SW480 (cell line): ENCODE measurements at places on chromosomes 4 and X.

DNA sequence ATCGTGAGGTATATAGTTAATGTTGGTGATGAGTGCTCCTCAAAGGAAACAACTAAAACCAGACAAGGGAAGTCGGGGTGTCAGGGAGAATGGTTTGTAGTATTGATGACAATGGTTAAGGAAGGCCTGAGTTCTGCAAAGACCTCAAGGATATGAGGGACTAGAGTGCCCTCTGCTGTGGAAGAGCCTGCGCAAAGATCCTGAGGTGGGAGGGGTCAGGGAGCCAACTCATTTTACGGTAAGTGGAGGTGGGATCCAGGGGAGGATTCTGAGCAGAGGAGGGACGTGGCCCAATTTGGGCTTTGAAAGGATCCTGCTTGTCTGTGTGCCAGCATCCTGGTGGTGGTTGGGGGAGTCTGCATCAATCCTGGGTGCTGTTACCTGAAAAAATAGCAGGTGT lies 11.3 kb downstream of the UBA1 start:
- no peak for DNase-seq

DNA sequence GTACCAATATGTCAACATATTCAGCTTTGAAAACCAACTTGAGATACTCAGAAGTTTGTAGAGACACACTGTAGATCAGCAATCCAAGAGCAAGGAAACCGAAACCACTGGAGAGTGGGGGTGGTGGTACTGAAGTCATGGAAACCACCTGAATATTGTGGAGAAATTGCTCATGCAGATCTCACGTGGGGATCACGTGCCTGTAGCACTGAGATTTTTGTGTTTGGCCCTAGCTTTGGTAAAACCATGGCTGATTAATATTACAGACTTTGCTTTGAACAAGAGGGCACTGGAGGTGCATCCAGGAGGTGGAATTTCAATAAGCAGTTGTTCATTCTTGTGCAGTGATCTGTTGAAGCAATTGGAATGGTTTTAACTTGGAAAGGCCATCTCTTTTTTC lies 47.2 kb downstream of the GBA3 start:
- DNase-seq: no peak

DNA sequence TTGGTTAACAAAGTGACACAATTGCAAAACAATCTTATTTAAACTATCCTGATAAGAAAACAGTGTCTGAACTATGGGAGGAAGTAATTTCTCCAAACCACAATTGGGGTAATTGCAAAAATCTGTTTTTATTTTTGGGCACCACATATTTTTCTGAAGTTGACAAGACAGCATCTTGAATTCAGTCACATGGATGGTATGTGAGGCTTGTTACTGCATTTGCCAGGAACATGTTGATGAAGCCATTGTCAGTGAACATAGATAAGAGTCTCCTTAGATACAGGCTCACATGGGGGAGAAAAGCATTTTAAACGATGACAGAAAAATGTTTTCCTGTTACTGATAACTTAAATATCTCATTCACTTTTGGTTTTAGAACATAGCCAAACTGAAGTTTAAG lies 5.5 kb upstream of the USP53 start:
- no peak for DNase-seq

DNA sequence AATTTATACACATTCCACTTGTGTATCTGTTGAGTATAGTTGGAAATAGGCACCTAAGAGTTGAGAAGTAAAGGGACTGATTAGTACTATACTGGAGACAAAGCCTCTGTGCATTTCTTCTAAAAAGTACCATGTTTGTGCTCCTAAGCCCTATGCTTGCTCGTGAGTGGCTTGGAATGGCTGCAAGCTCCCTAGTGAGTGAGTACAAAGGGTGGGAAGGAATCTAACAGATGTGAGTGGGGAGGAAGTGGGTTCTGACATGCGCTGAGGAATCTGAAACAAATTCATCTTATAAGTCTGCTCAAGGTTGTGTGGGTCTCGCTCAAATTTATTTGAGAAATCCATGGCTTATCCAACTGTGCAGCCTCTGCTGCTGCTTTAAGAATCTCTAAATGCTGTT lies 13.3 kb downstream of the SPCS3 start:
- DNase-seq: no peak

DNA sequence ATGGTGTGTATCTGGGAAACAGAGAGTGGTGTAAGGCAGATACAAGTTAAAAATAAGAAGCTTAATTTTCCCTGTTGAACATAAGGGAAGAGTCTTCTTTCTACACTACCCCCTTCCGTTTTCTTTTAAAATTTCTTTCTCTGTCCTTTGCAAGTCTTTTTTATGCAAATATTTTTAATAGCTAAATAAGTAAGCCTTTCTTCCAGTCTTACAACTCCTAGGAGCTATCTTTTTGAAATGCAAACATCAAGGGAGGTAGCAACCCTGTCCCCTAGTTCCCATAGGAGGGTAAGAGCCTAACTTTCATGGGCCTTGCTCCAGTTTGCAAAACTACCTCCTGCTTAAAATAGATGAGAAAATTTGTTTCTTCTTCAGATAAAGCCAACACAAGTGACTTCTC lies 121.5 kb downstream of the MBNL3 start:
- DNase-seq: no peak
